ENCODE measurements at places on chromosomes 2 and 18.

GRCh38 chr2:105744909-105745853 lies at the start of gene NCK2:
Gene NCK2 (plus strand): TSS chr2:105744912. CDS start chr2:105855064, 110,152 bp downstream.
- DNase-seq = peak; percentile 29

DNA sequence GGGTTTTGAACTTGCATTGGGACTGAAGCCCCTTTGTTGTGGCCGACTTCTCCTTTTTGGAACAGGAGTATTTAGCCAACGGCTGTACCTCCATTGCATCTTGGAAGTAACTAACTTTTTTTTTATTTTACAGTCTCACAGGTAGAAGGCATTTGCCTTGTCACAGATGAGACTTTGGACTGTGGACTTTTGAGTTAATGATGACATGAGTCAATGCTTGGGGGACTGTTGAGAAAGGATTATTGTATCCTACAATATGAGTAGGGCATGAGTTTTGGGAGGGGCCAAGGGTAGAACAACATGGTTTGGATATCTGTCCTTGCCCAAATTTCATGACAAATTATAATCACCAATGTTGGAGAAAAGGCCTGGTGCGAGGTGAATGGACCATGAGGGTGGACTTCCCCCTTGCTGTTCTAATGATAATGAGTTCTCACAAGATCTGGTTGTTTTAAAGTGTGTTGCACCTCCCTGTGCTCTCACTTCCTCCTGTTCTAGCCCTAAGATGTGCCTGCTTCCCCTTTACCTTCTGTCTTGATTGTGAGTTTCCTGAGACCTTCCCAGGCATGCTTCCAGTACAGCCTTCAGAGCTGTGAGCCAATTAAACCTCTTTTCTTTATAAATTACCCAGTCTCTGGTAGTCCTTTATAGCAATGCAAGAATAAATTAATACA lies 1269.4 kb upstream of the CHAC2 start:
- DNase-seq = no peak

GRCh38 chr2:174120346-174120745 lies 128.0 kb downstream of the OLA1 start:
- peak; percentile 23 for DNase-seq

DNA sequence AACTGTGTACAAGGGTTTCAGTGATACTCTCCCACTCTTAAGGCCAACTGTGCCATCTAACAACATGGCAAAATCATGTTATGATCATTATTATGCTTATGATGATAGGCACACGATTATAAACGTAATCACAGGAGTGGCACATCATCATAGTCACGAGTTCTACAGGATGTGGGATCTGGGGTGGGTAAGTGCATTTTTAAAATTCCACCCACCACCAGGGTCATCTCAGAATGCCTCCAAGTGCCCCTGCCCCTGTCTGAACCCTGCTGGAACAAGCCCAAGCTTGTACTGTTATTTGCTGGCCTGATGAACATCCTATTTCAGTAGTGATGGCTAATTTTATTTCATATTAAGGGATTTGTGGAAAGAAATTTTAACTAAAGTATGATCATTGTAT lies 117.8 kb downstream of the PTPRM start:
- no peak for DNase-seq

DNA sequence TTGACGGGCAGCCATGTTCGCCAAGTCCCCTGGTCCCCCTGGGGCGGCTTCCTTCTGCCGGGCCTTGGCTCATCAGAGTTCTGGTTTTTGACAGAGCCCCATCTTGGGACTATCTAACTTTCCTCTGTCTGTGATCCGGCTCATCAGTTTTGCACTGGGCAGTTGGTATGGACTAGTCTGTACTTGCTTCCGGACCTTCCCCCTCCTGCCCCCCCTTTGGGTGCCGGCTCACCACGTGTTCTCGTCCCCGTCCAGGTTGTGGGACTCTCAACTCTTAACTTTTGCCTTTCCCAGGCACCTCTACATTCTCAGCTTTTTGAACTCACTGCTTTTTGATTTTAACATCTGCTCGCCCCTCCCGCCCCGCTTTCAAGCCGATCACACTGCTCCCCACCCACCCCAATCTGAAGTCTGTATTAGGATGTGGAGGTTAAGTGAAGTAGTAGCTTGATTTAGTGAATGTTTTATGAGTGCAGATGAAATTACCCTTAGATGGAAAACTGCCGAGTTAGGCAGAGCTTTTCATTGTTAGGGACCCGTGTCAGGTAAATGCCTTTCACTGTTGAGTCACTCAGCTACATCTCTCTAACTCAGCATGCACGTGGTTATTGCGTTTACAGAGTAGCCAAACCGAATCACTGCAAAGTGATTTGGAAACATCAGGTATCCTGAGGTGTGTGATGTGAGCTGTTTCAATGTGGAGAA lies 874 bp downstream of the WDR43 start:
- peak; percentile 37 for DNase-seq

DNA sequence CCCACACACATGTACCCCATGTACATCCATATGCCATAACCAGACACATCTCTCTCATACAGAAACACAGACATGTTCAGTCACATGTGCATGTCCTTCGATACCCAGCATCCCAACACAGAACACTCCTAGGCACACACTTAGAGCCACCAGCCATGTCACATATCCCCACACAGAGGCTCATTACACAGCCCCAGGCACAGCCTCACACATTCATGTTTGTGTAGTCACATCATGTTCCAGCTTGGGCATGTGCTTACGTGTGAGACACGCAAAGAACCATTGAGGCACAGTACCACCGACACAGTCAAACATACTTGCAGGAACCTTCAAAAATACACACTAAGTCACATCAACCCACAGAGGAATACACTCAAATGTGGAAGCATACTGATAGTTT lies 17.3 kb downstream of the FBXO41 start:
- no peak for DNase-seq

DNA sequence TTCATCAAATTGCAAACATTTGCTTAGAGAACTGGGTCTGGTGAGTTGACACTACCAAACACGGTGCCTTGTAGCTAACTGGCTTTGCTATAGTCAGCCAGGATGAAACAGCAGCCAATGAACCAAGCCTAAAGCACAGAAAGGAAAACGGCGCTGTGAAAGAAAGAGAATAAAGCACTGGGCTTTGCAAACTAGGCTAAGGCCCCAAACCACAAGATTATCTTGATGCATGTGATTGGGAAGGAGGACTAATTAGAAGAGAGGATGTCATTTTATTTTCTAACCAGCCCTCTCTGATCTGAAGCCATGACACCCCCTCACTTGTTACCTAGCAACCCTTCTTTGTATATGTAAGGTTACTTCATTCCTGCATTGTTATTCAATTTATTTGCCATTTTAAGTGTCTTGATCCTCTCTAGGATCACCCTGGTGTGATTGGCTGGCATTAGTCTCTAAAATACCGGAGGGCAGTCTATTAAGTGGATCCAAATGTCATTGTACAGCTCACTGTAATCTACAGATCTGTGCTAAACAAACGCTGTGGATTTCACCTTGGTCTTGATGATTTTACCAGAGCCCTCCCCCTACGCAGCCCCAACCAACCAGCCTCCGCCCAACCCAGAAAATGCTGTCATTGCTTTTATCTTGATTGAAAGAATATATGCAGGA lies 395.4 kb upstream of the ACVR2A start:
- peak; percentile 10 for DNase-seq

All from stimulated activated naive CD4-positive, alpha-beta T cell treated with Interleukin-2 at 50 U/mL for 16 hours (primary cell).